ENCODE measurements at places on chromosomes 6 and 20.

DNA sequence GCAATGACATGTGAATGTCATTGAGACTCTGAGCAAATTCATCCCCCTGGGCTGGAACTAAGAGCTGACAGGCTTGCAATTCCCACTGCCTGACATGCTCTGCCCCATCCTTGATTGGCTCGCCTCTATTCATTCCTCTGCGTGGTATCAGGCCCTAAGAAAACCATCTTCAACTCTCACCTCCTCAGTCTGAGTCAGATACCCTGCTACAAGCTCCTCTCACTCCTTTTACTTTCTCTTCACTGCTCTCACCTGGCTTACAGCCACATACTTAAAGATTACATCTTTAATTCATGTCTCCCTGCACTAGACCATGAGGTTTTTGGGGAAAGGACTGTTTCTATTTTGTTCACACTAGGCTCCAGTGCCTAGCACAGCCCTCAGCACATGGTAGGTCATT, 131.6 kb downstream of the KIF6 start:
- DNase-seq = no peak

- DNase-seq = no peak
Observed at GRCh38 chr20:2858591-2858990, 14.7 kb upstream of the PTPRA start.

DNA sequence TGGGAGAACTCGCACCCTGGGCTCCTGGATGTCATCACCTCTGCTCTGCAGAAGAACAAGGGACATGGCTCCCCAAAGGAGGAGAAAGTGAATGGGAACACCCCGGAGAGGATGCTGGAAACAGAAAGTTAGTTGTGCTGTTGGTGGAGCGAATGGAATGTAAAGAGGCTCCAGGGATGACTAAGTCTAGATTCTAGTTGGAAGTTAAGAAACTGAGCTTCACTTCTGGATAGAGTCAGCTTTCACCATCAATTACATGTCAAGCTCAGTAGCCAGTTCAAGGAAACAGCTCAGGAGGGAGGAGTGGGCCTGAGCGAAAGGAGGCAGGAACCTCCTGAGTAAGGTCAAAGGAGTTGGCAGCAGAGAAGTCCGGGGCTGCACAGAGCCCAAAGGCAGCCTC, 132.1 kb upstream of the ARID1B start:
- no peak for DNase-seq

DNA sequence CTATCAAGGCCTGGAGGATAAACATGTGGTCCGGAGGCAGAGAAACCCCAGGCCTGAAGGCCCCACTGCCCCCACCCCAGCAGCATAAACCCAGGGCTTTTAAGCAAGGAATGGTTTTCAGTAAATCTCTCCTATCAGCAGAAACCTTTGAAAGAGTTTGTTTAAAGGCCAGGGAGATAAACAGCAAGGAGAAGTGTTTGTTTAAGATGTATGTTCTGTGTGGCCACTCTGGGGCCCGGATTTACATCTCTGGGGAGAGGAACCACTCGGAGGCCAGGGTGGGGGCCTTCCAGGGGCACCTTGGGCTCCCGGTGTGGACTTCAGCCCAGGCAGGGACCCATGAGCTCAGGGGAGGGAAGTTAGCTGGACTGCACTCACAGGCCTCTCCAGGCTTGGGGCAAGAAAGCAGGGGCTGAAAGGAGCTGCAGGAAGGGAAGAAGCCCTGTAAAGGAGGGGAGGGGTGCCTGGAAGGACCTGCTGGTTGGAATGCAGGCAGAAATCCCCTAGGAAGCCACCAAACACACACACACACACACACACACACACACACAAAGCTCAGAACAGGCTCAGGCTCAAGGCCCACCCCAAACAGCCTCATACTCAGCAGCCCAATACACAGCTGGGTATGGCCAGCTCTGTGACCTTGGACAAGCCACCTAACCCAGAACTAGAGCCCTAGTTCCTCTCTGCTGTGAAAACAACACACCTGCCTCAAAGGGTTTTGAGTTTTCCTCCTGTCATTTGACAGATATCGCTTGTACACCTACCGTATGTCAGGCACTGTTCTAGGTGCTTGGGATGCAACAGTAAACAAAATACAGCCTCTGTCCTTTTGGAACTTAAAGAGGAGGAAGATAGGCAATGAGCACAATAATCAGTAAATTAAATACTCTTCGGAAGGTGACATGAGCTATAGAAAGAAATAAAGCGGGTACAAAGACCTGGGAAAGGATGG, 26.2 kb upstream of the FOXP4 start:
- DNase-seq = no peak

All from CD4-positive, alpha-beta T cell treated with Interleukin-12 subunit alpha and Interleukin-12 subunit beta, for 1 hour (primary cell).